ENCODE measurements at places on chromosomes 11 and 22.

- DNase-seq = no peak
These were observed 700 bp downstream of the TTC17 start for GRCh38 chr11:43359422-43359818.

DNA sequence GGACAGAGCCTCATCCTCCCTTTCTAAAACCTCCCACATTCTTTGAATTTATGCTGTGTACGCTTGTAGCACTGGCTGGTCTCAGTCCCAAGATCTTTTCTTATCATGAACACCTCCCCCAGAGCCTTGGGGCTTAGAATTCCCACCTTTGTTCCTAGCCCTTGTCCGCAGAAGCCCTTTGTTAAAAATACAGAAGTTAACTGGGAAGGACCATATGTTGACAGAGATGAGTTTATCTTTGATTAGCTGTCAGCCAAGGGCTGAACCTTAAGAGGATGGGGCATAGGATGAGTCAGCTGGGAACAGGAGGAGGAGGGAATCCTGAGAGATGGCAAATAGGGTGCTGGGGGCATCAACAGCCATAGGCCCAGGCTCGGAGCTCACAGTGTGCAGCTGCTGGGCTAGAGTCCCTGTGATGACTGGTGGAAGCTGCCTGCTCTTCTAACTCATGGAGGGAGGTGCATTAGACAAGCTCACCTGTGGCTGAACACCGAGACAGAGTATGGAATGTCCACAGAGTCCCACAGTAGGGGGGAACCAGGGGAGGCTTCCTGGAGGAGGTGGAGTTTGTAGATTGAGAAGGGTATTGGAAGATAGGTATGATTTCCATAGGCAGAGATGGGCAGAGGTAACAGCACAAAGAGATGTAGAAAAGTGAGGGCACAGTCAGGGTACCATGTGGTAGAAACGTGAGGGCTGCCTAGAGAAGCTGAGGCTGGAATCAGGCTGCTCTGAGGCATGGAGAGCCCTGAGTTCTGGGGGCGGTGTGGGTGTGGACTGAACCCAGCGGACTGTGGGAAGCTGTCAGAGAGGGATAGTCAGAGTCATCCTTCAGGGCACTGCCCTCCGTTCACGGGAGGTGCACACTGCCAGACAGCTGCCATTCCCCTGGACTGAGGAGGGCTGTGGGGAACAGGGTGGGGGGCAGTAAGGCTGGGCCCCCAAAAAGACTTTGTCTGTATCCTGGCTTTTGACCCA, 9.9 kb downstream of the MICAL2 start:
- no peak for DNase-seq

GRCh38 chr11:11313426-11313825, 39.6 kb downstream of the CSNK2A3 start:
- no peak for DNase-seq

DNA sequence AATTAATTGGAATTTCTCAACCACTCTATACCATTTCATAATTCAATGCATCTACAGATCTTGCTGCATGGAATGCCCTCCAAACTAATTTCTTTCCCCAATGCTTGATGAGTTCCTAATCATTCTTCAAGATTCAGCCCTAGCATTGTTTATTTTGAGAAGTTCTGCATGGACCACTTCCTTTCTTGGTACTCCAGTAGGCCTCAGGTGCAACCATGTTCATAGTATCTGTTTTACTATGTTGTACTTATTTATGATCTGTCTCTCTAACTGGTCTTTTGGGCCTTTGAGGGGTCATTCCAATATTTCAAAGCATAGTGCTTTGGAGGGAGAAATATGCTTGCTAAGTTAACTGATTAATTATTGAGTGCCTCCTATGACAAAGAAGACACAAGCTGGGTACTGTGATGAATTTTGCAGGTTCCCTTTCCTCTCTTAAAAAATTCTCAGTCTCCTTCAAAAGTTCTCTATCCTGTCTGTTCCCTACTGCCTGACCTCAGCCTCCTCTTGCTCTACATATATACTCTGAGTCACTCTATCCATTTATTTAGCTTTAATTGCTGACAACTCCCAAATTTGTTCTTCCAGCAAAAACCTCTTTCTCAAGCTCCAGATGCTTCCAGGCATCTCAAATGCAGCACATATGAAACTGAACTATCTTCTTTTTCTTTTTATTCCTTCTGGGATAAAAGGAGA, 9.5 kb downstream of the MRPL17 start:
- DNase-seq = no peak

DNA sequence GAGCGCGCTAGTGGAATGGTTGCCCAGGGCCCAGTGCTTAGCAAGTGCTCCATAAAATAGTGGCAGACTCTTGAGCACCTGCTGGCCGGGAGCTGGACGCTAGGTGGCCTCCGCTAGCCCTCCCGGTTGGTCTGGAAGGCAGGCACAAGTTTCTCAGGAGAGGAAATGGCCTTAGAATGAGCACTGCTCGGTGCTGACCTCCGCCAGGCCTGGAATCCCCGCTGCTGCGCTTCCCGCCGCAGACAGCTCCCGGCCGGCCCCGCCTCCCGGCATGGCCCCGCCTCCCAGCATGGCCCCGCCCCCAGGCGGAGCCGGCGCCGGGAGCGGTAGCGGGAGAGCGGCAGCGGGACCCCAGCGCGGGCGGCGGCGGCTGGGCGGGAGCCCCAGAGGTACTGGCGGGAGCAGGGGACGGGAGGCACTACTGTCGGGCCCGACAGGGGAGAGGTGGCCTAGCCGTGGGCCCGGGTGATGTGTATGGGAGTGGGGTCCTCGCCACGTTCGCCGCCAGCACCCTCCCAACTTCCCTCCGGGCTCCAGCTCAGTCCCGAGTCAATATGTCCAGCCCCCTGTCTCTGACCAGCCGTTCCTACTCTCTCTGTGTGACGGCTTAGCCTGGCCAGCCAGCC, at the start of gene SIPA1:
TSS of gene SIPA1 (plus strand) at position 308 of the 626 bp plus-strand sequence. CDS start 2,821 bp downstream, outside the sequence.
- peak; percentile 83 for DNase-seq

DNA sequence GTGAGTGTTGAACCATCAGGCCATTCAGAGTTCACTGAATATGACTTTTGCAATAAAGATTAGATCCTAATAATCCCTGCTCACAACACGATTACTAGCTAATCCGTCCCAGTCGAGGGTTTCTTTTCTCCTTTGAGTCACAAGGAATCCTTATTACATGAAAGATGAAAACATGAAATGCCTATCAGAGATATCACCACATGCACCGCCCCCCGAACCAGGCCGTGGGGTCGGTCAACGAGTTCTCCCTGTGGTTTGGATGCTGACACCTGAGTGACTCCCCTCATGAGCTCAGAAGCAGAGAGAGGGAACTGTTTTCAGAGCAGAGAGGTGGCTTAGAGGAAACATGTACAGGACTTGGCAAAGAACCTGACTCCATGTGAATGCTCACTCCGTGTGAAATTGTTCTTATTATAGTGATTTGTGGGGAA, 263.3 kb downstream of the ETS1 start:
- no peak for DNase-seq

GRCh38 chr11:117997823-117998579, 11.8 kb downstream of the IL10RA start:
- no peak for DNase-seq

- no peak for DNase-seq
These were observed 2.0 kb downstream of the CLCF1 start for GRCh38 chr11:67371189-67371910.

DNA sequence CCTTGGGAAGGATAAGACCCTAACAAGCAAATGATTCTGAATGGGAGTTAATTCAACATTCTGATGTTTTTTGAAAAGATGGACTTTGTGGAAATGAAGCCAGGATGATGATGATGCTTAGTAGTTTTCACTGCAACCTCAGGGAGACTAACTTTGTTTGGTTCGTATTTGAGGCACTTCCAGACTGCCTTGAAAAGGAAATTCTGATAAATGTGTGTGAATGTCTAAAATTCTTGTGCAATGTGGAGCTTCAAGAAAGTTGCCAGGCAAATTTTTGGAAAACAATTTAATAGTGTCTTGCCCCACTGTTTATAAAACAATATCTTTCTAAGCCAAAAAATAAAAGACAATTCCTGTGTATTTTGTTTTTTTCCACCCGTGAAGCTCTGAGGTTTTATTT, 11.2 kb upstream of the NAV2 start:
- DNase-seq = no peak
